ENCODE measurements at places on chromosomes 12 and 14.

DNA sequence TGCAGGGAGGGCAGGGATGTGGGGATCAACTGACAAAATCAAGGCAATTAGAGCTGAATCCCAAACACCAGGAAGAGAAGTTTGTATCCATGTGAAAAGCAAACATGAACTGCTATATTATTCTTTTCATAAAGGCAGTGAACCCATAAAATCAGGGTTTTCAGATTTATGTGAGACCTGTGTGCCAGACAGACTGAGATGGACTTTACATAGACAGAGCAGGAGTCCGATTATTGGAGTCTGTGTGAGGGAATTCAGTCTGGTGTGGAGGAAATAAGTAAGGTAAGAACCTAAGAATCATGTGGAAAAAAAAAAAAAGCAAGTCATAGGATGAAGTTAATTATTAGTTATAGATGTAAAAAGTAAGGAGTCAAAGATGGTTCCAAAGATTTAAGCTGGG is 45.1 kb upstream of the SYCP3 start:
- no peak for DNase-seq

- DNase-seq = no peak
Observed at GRCh38 chr14:94935706-94936300, 165.9 kb upstream of the GSC start.

DNA sequence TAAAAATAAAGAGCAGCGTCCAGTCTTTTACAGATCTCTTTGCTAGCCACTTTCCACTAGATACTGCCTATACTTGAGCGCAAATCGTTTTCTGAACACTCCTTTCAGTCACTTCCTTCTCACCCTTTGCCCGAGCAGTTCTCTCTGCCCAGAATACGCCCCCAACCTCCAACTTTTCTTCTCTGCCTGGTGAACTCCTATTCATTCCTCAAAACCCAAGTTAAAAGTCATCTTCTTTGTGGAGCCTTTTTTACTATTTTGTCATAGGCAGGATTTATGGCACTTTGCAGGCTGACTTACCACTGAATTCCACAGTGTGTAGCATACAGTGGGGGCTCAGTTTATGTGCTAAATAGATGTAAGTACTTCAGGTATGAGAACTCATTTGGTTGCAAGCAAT is 4.0 kb downstream of the CCDC63 start:
- no peak for DNase-seq

DNA sequence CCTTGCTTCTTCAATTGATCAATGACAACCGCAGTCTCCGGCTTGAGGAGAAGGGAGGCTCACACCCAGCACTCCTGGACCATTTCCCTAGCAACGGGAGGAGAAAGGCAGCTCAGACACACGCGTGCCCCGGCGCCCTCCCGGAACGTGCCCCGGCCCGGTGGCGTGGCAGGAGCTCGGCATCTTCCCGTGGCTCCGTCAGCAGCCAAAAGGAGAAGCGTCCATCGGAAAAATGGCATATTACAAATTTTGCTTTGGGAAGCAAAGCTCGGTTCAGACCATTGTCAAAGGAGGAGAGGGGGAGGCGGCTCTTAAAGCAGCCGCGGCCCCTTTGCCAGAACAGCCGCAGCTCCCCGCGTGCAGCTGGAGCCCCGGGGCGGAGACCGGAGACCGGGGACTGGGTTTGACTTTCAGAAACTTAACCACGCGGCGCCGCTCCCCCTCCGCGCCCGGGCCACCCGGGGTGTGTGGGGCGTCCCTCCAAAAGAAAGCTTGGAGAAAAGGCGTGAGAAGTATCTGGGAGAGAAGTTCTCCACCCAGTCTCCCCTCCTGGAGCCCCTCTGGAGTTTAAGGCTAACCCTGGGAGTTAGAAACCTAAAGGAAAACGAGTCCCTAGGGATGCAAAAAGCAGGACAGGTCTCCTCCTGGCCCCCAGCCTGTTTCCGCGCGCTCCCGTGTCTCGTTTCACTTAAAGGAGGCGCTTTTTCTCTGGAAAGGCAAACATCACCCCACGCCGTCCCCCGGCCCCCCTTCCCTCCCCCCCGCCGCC is 545 bp downstream of the PPFIA2 start:
- DNase-seq = no peak

- no peak for DNase-seq
Observed at GRCh38 chr14:36505892-36506731, 13.9 kb downstream of the NKX2-1 start.

DNA sequence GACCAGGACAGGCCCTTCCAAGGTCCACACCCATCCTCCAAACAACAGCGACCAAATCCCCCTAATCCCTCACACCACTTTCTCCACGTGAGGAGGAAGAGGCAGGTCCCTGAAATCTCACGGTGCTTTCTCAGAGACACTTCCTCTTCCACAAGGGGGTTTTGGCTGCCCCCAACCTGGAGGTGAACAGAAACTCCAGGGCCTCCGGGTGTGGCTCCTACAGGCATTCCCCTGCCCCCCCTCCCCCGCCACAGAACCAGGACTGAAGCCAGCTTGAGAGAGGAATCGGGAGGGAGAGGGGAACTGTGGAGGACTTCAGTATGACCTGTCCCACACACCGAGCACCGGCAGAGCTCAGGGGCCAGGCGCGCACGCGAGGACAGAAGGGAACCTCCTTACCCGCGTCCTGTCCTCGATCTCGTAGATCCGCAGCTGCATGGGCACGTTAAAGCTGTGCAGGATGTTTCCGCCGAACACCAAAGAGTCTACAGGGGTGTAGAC is 60.2 kb downstream of the KDM2B start:
- DNase-seq = no peak

GRCh38 chr12:132187646-132188450 is 43.6 kb downstream of the NOC4L start:
- DNase-seq = no peak

DNA sequence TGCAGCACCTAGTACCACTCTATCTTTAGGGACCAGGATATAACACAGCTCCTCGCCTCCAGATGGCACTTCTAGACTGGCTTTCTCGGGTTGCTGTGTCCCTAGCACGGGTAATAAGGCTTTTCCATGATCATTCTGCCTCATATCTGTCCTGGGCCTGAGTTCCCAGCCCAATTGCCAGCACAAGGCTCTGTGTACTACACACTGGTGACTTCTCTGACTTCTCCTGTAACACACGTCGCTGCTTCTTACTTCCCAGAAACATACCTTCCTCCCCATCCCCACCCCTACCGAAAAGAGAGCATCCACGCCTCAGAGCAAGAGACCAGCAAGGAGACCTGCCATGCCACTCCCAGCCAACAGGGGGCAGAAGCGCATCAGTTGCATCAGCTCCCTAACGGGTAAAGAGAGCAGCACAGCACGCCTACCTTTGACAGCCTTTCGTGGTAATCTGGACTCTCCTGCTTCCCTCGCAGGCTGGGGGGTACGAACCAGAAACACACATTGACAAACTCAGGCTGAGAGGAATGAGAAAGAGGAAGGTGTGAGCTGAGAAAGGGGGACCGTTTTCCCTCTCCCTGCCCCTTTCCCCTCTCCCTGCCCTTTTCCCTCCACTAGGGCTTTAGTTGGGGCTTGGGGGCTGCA is 21.2 kb upstream of the ZNF740 start:
- peak; percentile 68 for DNase-seq

DNA sequence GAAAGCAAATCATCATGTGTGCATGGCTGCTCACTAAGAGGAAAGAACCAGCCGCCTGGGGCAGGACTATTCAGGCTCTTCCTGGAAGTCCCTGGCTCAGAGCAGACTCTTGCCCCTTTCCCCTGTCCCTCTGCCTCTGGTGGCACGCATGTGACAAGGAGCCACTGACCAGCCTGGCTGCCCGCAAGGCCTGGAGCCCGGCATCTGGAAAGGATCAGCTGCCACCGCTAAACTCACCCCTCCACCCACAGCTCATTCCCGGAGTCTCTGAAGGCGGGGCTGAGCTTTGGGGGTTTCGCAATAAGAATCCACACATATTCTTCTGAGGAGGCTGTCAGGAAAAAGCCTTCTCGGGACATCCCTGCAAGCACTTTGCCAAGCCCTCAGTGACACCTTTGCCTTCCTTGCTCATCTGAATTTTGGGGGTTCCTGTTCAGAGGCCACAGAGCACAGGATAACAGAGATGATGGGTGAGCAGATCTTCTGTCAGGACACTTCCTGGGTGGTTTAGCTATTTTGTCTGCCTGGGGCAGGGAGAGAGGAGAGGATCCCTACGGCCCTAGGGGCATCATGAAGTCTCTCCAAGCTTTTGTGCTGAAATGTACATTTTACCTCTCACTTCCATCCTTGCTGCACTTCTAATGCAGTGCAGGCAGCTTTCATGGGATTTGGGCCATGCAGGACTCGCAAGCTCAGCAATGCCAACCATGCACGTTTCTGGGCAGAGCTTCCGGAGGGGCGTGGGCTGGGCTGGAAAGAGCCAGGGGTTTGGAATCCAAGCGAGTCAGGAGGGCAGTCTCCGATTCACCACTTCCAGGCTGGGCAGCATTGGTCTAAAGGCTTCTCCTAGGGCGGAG is 124.8 kb upstream of the MAP1LC3B2 start:
- no peak for DNase-seq

GRCh38 chr12:66683073-66683472 is 4.2 kb upstream of the GRIP1 start:
- no peak for DNase-seq

DNA sequence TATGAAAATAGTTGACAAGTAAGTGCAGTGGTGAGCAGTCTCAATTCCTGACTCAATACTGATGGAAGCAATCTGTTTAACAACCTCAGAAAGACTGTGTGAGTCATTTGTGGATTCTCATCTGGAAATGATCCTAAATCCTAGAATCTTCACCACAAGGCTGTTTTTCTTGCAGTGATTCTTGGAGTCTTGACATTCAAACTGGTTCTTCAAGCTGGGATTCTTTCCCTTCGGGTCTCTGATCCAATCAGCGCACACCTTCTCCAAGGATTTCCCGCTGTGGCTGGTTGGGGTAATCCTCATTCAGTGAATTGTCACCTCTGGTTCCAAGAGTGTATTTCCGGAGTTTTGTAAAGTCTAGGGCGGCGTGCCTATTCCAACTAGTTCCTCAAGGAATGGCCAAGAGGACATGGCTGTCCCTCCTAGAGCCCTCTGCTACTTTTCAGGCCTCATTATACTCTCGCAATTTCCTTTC is 37.7 kb upstream of the FOXJ2 start:
- no peak for DNase-seq

DNA sequence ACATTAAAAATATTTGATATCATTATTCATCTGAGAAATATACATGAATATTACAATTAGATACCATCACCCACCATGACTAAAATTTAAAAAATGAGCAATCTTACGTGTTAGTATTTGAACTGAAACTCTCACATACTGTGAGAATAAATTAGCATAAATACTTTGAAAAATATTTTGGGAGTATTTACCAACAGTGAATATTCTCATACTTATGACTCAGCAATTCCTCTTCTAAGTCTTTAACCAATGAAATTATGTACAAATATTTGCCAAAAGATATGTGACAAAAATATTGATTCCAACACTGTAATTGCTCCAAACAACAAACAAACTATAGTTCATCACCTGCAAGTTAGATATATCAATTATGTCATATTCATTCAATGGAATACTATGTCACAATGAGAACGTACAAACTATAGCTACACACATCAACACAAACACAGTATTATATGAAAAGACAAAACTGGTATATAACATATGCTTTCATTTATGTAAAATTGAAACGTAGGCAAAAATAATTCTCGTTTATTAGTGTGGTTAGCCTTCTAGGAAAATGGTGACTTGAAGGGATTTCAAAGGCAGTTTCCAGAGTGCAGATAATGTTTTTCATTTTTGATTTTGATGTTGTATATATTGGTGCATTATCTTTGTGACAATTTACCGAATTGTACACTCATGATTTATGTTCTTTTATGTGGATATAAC is 742.2 kb downstream of the SLC16A7 start:
- DNase-seq = no peak

GRCh38 chr12:72268386-72268785 is 3.8 kb upstream of the TRHDE start:
- DNase-seq = no peak

DNA sequence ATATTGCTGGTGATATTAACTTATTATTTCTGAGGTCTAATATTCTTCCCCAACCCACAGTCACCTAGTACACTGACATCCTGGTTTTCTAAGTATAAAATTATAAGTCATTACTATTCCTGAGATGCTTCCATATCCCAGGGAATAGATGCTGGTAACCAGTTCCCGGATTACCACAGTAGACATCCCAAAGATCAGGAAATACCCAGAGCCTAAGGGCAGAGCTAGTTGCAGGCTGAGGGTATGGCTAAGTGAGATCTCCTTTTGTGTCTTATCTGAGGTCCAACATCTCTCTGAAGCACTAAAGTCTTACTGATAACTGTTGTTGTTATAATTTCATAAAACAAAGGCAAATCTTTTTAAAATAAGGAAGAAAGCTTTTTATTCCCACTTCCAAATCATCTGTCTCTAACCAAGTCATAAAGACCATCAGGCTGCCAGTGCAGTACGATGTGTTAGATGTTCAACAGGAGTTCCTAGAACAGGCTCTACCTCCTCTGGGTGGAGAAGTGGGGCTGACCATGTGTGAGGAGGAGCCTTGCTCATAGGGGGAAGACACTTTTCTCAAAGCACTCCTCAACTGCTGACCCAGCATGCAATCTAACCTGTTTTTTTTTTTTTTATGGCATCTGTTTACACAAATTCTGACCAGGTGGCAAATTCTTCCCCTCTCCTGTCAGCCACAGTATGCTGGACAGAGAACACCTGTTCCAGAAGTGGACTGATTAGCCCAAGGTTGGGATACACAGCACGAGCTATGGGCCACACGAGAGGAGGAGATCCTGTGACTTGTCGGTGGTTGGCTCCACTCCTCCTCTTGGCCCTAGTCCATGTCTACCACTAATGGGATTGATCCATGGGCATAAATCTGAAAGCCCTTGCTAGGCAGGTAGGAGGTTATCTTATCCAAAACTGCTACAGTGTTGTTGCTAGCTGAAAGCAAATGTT is 16.1 kb upstream of the GRIP1 start:
- DNase-seq = no peak

GRCh38 chr14:35991356-35991755 is 165.2 kb downstream of the BRMS1L start:
- DNase-seq = no peak

DNA sequence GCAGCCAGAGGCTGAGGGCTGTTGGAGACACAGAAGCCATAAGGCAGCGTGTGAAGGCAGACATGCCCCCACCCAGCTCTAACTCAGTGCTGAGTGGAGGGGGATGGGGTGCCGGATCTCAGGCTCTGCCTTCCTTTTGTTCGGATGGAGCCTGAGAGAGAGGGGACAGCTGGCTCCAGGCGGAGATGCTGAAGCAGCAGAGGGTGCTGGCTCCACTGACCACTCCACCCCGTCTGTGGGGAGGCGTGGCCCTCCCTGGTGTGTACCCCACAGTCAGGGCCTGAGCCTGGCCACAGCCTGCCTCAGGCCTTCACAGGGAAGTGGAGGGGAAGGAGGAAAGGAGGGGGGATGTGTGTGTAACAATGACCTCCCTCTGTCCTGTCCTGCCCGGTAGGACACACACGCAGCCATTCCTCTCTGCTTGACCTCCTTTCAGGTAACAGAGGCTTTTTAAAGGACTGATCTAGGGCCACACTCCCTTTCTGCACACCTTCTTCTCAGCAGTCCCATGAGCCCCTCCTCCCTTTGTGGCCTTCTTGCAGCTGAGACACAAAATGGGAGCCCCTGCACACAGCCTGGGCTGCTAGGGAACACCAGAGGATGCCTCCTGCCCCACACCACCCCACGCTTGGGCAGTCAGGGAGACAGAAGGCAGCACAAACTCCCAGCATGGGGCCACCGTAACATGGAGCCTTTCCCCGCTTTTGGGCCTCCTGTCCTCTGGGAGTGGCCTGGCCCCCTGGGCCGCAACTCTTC is 9.6 kb upstream of the ENDOU start:
- no peak for DNase-seq
